Stimulated activated CD8-positive, alpha-beta memory T cell treated with anti-CD3 and anti-CD28 coated beads, Interleukin-7, amount 100 ng/mL, for 1 hour (primary cell): ENCODE measurements at places on chromosomes 7 and 10.

DNA sequence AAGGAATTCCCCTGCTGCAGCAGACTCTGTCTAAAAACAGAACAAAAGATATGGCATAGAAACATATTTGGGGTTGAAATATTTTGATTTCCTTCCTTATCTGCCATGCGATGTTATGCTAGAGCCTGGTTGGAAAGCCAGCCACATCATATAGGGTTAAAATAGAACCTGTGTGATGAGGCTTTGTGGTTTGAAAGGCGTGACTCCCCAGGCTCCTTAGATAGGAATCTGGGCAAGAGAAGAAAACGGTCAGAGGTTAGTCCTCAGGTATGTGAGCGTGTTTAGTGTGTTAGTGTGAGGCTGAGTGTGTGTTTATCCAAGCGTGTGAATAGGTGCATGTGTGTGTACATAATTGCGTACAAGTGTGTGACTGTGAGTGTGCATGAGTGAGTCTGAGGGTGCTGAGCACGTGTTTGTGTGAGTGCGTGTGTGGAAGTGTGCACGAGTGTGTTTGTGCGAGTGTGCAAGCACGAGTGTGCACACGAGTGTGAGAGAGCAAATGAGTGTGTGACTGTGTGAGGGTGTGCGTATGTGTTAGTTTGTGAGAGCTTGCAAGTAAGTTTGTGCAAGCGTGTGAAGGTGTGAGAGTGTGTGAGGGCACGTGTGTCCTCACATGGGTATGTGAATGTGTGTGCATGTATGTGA is 79.9 kb downstream of the COL26A1 start:
- no peak for DNase-seq

DNA sequence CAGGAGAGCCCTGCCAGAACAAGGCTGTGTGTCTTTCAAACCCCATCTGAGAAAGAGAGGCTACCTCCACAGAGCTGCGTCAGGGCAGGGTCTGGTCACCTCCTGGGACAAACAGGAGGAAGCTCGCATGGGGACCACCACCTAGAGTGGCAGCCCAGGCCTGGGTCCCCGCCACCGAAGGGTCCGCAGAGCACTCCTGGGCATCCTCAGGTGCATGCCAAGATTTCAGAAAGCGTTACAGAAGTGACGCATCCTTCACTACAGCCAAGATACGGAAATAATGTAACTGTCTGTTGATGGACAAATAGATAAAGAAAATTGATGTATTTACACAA is 42.6 kb downstream of the GSDME start:
- no peak for DNase-seq

GRCh38 chr10:45433716-45434469 is 59.9 kb downstream of the ALOX5 start:
- no peak for DNase-seq

GRCh38 chr10:28246023-28246422 is 56.8 kb downstream of the MPP7 start:
- no peak for DNase-seq
